ENCODE measurements at places on chromosomes 12 and 14. TPM values are rescaled to one million over a fixed set of nuclear protein-coding genes. Genes with fewer than 3 reads are reported as not detected.

The KRT82 gene
- total RNA-seq, result not detected

- no peak for DNase-seq
Observed at GRCh38 chr14:30389134-30389876, 169.7 kb upstream of the G2E3 start.

The CCDC38 gene
- total RNA-seq, result 0.04 TPM

The CIROP gene
- not detected for total RNA-seq

DNA sequence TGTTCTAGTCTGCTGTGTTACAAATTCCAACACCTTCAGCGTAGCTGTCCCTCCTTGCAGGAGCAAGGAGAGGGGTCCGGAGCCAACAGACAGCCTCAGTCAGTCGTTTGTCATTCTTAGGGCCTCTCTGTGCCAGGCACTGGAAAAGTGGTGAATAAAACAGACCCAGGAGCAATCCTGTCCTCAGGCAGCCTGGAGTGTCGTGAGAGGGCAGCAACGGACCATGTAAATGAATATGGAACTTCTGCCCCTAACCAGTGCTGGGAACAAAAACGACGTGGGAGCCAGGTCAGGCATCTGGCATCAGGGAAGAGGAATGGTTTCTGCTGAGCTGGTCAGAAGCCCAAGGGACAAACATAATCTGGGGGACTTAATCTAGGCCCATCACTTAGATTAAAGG is 64.8 kb upstream of the PSMC1 start:
- no peak for DNase-seq

DNA sequence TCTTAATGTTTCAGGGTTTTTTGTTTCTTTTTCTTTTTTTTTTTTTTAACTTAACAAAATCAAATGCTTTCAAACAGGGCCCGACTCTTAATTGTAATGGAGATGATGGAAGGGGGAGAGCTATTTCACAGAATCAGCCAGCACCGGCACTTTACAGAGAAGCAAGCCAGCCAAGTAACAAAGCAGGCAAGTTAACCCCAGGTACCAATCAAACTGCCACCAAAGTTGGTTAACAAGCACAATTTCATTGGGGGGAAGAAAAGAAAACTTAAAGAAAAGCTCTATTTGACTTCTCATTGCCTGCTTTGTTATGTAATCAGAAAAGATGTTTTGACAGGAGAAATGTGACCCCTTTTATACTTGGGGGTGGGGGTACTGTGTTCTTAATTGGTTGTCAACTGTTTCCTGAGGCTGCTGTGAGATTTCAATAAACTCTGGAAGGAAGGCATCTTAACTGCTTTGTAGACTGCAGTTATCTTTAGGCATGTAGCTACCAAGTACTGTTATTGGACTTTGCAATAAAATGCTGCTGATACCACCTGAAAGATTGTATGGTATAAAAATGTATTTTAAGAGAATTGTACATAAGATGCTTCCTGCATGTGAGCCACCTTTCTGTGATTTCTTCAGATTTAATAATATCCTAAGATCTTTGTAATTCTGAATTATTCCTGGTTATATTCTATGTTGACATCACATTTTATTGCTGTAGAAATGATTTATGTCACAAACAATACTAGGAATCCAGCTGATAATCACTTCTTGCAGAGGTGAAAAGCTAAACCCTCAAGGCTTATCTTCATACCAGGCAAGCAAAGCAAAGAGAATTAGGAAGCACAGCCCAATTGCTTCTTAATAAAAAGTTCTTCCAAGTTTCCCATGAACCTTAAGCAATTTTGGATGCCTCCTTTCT is 26.9 kb downstream of the MAPKAPK5 start:
- no peak for DNase-seq

The CDCA3 gene
- total RNA-seq, result 104 TPM

The REM2 gene
- not detected for total RNA-seq

Measured in SJCRH30 (cell line).